ENCODE measurements at places on chromosomes 2 and 18.

GRCh38 chr2:219629976-219630695 lies 2.7 kb downstream of the SLC4A3 start:
- no peak for DNase-seq

GRCh38 chr2:57376985-57377384 lies 669.6 kb upstream of the VRK2 start:
- DNase-seq, result no peak

GRCh38 chr2:153645599-153645998 lies 167.0 kb upstream of the RPRM start:
- DNase-seq, result no peak

GRCh38 chr18:6595666-6596065 lies 133.8 kb upstream of the ARHGAP28 start:
- no peak for DNase-seq

DNA sequence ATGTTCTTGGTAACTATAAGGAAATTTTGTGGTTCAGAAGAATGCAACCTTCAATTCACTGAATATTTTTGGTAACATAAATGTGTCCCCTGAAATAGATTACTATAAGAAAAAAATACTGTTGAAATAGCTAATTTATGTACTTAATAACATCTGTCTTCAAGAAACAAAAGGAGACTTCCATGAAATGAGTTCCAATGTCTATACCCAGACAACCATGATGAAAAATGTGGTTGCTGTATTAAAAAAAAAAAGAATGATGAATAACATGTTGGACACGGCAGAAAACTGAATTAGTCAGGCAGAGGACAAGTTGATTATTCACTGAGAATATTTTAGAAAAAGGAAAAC lies 98.5 kb downstream of the TACR1 start:
- DNase-seq, result no peak

GRCh38 chr2:174765576-174765975 lies 1.3 kb upstream of the CHRNA1 start:
- DNase-seq, result no peak
